Coronary artery (tissue), 2 donors: ENCODE measurements at places on chromosomes 3 and 15.
A peak's percentile ranks its signal among the peaks of the same experiment; 100 is the strongest.

- peak; percentile 72 for DNase-seq
These were observed 1.0 kb upstream of the IFRD2 start for GRCh38 chr3:50293079-50293801.

GRCh38 chr15:101026656-101027272 is 107.6 kb downstream of the LRRK1 start:
- peak; percentile 53 for DNase-seq

DNA sequence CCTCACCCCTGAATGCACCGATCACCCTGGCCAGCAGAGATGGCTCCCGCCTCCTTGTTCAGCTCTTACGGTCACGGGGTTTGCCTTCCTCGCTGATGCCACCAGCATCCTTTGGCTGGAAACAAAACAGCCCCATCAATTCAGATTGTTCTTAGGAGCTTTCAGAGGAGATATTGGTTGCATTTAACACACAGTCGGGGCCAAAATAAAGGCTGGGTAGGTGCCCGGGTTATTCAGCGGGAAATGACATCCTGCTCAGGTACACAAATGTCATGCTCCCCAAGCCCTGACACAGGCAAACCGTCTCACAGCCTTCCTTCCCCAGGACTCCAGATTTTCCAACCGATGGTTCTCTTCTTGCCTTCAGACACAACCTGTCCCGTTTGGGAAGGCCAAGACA is 62.4 kb upstream of the MEF2A start:
- DNase-seq = no peak

- no peak for DNase-seq
These were observed 73.9 kb downstream of the TBC1D2B start for GRCh38 chr15:78003539-78004008.

- DNase-seq = no peak
These were observed 873 bp downstream of the CAPN7 start for GRCh38 chr3:15206662-15207576.

GRCh38 chr15:89142423-89142822 is 54.2 kb downstream of the ABHD2 start:
- DNase-seq = no peak

- DNase-seq = no peak
These were observed 200.3 kb downstream of the SLCO3A1 start for GRCh38 chr15:92053753-92054316.

- DNase-seq = no peak
These were observed 234.2 kb downstream of the NFKBIZ start for GRCh38 chr3:102083473-102083872.

DNA sequence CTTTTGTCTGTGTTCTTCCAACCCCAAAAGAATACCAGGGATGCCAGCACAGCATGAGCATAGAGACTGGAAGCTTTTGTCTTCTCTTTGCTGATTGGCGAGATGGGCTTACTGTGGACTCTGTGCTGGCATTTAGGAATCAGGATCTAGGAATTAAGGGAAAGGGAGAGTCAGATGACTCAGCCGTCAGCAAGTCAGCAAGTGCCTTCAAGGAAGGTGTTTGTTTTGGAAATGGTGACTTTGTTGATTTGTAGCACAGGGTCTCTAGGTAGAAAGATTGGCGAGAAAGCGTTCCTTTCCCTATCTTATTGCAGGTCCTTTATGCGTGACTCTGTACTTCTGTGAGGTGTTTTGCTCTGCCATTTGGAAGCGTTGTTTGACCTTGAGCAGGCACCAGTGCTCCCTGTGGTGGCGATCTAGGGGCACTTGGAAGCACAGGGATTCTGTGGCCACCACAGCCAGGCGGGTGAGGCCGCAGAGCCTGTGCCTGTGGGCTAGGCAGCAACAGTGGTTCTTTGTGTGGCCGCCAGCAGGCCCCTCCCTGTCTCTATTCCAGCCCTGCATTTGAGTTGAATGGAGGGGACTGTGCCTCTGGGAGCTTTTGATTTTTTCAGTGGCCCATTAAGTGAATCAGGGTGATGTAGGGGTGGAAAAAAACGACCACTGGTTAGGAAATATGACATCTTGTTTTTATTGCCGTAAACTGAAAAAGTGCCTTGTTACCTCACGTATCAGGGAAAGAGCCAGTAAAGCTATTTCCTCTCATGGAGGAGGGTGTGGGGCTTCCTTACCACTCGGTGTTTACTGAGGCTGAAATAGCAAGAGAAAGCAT is 19.0 kb downstream of the FAN1 start:
- no peak for DNase-seq

- no peak for DNase-seq
These were observed 87.2 kb downstream of the MB21D2 start for GRCh38 chr3:192830291-192831110.

DNA sequence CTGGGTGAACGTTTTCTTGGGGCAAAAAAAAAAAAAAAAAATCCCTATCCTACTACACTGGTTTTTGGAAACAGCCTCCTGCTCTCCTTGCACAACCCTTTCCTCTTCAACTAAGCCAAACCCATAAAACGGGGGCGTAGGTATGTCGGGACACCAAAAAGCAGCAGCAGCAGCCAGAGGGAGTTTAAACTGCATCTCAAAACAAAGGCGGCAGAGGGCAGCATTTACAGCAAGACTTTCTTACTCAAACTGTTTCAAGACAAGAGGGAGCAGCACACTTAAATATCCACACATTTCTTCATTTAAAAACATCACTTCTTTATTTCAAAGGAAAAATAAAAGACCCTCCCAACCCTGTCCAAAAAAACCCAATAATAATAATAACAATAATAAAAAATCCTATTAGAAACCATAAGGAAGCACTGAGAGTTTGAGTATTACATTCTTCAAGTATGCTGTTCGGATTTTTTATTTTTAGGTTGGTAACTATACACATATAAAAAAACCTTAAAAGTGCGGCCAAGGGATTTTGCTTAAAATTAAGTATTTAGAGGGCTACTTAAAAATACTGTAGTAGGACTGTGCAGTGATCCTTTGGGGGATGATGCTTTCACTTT is 43.9 kb upstream of the PLXND1 start:
- peak; percentile 84 for DNase-seq
